T-helper 1 cell (primary cell): ENCODE measurements at places on chromosomes 12 and 14.

DNA sequence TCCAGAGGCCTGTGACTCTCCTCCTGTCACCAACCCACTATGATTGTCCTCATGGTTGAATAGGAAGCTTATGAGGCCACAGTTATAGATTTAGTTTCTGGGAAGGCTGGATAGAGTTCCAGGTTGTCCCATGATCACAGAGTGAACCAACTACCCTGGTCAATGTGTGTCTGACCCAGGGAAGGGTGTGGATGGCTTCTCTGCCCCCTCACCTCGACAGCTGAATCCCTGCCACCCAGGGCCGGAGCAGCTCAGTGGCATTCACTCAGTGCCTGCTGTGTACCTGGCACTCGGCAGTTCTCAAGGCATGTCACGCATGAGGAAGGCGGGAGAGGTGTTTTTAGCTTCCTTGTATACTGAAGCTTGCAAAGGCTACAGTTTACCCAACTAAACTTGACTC, 43.2 kb downstream of the JDP2 start:
- DNase-seq, result no peak

DNA sequence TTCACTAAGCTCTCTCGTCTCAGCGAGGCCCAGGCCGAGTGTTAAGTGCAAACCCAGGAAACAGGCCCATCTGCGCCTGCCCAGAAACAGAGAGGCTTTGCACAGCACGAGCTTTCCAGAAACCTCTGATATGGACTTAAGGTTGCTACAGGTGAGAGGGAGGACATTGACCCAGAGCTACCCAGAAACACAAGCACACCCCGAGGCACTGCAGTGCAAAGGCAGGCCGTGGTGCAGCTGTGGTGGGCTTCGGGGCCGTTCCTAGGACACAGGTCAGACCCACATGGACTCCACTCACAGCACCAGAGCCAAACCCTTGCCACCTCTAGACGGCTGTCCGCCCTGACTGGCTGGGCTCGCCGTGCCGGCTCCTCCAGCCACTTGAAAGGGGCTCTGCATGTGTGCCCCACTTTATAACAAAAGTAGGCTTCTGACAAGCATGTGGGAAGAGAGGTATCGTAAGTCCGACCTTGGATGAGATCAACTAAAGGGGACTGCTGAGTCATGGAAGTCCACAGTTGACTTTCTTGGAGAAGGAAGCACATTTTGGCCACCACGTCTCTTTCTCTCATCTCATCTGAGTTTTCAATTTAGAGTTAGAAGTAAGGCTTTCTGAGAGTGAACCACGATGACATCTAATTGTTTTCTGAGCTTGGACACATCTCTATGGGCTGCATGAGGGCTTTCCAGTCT, 38.2 kb downstream of the CACNA2D4 start:
- DNase-seq, result no peak

DNA sequence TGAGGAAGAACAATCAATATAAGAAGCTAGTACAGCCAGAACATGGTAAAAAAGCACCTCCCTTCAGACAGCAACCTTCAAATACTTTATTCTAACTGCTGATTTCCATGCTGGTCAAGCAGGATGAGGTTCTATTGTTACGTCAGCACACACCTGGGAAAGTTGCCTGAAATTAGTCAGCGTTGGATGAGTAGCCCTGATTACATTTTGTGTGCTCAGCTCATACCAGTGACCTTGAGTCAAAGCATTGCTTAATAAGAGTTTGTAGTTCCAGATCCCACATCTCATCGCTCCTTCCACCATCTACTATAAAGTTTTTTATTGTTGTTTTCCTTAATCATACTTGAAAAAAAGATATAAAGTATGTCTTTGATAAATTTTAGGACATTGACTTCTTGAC, 361.5 kb downstream of the EGLN3 start:
- no peak for DNase-seq

GRCh38 chr12:112149596-112149995, 24.2 kb downstream of the TRAFD1 start:
- no peak for DNase-seq

DNA sequence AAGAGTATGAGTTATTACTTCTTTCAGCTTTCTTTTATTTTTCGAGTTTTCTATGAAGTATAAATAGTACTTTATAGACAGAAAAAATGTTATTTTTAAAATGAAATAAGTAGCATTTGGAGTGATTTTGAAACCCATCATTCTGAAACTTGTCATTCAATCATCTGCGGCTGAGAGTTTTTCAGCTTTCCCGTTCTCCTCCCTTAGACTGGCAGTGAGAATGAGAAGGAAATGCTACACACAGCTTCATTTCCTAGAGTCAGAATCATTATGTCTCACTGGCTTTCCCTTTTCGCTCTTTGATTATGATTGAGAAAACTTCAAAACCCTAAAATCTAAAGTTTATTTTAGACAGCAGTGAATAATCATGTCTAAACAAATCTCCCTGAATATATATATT, 33.7 kb upstream of the GNPNAT1 start:
- no peak for DNase-seq

DNA sequence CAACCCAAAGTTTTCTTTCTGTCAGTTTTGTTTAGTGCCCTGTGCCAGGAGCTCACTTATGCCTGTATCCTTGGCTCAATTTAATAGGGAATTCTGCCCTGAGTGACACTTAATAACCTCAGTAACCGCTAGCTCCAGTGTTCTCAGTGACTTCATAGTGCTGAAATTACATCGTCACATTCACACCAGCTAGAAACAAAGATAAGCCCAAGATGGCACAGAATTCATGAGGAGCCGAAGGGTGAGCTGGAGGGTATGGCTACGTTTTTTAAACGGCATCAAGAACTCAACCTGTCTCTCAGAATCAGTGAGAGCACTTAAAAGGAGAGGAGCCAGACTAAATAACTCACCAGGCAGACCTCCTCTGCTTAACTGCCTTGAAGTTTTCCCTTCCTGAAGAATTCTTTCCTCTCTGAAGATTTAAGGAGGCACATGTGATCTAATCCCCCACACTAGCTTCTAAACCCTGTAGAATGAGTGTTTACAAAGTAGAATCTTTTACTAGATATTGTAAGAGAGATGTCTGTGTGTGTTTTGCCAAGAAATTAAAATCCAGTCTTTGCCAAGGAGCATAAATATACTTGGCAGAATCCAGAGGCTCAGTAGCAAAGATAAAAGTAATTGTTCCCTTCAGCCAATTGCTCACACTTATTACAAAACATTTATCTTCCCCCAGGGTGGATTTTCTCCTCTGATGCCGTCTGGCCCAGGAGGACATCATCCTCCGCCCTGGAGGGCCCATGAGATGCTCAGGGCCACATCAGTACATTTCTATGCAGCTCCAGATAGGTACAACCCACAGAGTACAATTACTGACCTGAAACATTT, 37.3 kb downstream of the PTGER2 start:
- DNase-seq, result no peak

- no peak for DNase-seq
These were observed 5.0 kb downstream of the PPTC7 start for GRCh38 chr12:110577864-110578693.

DNA sequence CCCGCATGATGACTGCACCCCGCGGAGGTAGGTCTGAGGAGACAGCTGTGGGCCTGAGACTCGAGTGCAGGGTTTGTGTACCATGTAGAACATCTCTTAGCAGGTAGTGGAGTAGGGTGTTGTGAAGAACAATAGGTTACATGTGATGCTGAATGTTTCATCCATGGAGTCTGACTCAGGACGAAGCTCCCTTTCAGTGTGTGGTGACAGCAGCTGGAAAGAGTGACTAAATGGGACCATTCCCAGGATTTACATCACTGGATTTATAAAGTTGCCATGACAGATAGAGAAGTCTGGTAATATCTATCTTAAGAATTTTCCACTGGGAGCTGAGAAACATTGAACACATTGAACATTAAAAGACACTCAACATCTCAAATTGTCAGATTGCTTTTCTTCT, 259.6 kb upstream of the RGS6 start:
- DNase-seq, result no peak

DNA sequence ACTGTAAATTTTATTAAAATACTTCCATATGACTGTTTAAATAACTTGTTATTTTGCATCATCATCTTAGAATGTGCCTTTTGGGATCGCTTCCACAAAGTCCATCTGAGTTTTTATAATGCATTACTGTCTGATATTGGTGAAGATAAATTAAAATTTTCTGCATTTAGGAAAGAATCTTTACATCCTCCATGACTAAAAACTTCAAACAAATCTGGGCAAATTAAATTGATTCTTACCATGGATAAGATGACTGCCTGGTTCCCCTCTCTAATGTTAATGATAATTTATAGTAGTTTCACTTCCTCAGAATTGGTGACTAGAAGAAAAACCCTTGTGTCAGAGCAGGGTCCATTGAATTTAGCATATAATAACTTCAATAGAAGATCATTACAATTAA, 94.7 kb upstream of the SLC38A4 start:
- no peak for DNase-seq

GRCh38 chr12:57813111-57813970, 5.2 kb downstream of the AVIL start:
- no peak for DNase-seq

- no peak for DNase-seq
These were observed 15.4 kb downstream of the TMEM52B start for GRCh38 chr12:10194160-10194670.

- no peak for DNase-seq
These were observed 303.6 kb downstream of the CEP128 start for GRCh38 chr14:80637756-80638619.

DNA sequence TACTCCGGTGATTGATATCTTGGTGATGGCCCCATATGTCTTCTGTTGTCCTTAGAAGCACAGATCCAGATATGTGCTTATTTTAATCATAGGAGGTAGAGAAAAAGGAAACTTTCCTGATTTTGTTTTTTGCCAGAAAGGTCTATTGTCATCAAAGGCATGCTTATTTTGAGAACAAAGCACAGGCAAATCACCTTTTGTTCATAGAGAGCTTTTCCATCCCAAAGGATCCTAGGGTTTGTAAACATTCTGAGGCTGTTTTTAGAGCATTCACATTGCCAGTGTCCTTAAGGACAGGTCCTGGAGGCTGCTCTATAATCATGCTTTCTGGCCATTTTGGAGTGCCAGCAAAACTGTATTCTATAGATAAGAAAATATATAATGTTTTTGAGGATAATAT, 148.5 kb upstream of the SEL1L start:
- no peak for DNase-seq

DNA sequence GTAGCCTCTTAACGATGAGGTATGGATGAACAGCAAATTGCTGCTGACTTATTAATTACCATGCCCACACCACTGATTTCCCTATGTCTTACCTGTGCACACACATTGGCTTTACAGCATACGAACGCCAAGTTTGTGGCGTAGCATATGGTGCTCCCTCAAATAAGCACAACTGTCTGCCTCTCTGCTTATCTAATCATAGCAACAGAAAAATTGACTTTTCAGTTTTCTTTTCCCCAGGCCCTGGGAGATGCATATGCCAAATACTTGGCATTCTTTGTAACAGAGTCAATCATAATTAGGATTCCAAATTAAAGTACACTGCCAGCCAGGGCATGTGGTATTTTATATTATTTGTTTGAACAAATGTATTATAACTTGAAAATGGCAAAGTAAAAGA, 625.5 kb downstream of the DIO2 start:
- no peak for DNase-seq

- peak; percentile 11 for DNase-seq
These were observed 9.3 kb downstream of the CCDC196 start for GRCh38 chr14:66495218-66496098.

- no peak for DNase-seq
These were observed 18.2 kb upstream of the CACNA2D4 start for GRCh38 chr12:1936406-1937320.

GRCh38 chr12:12606781-12607589, 4.7 kb upstream of the CREBL2 start:
- peak; percentile 46 for DNase-seq

- DNase-seq, result no peak
These were observed 74.2 kb downstream of the ARF6 start for GRCh38 chr14:49966971-49967630.

- no peak for DNase-seq
These were observed 13.8 kb downstream of the NGDN start for GRCh38 chr14:23483236-23483854.

- DNase-seq, result no peak
These were observed 12.0 kb downstream of the YY1 start for GRCh38 chr14:100250732-100251465.

- DNase-seq, result no peak
These were observed 2.0 kb downstream of the FOXN4 start for GRCh38 chr12:109307051-109307450.

DNA sequence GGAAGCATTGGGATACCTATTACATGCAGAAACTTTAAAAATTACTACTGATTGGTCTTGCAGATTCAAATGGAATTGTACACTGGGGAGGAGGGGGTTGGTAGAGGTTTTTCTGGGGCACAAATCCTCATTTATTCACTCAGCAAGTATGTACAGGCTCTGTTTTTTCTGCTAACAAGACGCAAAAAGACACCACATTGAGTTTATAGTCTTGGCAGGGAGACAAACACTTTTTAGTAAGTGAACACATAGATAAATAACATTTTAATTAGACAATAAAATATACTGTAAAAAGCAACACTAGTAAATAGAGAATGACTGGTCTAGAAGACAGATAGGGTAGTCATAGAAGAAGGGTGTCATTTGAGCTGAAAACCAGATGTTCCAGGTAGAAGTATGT, 23.8 kb downstream of the GLIPR1L2 start:
- no peak for DNase-seq

DNA sequence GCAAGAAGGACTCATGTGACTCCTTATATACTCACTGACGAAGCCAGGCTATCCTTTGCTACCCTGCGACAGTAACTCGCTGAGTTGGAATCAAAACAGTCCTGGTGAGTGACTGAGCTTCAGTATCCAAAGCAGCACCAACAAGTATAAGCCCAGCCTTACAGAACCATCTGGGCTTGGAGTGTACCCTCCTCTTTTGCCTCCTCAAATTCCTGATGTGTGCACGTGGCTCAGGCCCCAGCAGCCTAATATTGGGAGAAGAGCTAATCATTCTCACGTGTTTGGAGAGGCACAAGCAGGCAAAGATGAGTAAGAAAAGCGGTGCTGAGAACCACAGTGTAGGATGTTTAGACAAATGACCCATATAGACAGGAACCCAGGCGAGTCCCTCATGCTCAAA, 34.4 kb downstream of the PPTC7 start:
- DNase-seq, result no peak

- DNase-seq, result no peak
These were observed 130.7 kb downstream of the SMOC1 start for GRCh38 chr14:70009961-70010360.
